Activated gamma-delta T cell (primary cell): ENCODE measurements at places on chromosomes 7 and 10.

DNA sequence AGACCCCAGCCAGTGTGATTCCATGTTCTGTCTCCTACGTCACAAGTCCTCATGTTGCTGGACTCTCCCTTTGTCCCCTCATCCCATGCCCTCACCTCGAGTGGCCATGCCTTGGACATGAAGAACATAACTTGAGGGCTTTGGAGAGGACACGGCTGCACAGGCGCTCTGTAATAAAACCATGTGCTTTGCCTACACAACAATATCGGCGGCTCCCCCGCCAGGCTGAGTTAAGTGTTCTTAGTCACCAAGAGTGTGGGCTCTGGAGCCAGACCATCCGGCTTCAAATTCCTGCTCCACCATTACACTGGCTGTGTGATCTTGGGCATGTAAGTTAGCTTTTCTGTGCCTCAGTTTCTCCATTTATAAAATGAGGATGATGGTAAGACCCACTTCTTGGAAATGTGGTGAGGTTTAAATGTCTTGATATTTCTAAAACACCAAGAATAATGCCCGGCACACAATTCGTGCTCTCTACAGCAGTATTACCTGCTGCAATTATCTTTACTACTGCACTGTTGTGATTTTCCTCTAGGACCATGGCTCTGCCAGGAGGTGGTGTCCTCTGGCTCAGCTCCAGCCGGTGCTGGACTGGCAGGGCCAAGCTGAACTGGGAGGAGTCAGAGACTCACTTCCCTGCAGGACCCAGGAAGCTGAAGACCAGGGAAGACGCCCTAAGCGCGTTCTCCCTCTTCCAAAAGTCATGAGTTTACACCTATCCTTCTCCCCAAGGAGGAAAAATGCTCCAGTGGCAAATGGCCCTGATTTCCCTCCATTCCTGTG, 15.7 kb downstream of the SLIT1 start:
- DNase-seq, result no peak

GRCh38 chr10:71359364-71360046, 37.2 kb upstream of the CDH23 start:
- no peak for DNase-seq

GRCh38 chr10:16887565-16887964, 70.3 kb upstream of the RSU1 start:
- DNase-seq, result no peak

GRCh38 chr7:4177001-4177400, 505.1 kb upstream of the FOXK1 start:
- DNase-seq, result no peak

DNA sequence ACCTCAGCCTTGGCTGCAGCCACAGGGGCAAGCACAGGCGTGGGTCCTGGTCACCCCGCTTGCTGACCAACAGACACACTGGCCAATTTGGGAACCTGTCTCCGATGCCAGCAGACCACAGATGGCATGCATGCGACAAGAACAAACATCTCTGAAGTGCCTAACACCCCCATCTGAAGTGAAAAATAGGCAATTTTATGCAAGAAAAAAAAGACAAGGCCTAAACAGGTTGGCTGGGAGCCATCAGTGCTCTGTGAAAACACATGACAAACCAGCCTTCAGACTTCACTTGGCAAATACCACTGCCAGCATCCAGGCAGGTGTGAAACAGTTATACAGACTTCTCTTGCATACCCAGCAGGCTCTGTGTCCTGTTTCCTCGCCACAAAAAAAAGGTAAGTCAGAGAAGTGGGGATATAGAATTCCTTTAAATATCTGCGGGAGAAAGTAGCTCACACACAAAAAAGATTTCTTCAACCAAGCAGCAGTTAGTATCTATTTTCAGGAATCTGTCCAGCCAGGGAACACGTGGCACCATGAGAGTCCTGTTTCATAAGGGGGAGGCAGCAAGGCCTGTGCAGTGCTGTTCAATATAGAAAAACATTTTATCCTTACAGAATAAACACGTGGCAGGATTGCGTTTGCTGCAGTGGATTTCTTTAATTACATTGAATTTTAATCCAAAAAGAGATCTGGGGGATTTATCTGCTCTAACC, 293.4 kb upstream of the MKLN1 start:
- DNase-seq, result no peak

DNA sequence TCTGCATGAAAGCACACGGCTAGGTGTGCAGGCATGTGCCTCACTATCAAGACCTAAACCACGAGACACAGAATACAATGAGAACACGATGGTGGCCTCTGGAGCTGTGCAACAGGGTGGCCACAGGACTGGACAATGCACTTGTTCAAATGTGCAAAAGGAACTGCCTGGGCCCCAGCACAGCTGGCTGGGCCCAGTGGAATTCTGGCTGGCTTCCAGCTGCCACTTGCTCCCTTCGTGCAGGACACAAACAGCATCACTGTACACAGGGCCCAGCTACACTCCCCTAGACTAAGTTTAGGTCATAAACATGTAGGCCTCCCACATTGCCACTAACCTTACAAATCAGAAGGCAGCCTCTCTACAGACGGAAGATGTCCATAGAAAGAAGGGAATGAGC, 23.4 kb downstream of the DOCK4 start:
- no peak for DNase-seq

- DNase-seq, result no peak
Observed at GRCh38 chr7:9776900-9777299, 1196.8 kb upstream of the PHF14 start.
